Fibroblast of skin of abdomen (primary cell): ENCODE measurements at places on chromosomes 7 and 10.

DNA sequence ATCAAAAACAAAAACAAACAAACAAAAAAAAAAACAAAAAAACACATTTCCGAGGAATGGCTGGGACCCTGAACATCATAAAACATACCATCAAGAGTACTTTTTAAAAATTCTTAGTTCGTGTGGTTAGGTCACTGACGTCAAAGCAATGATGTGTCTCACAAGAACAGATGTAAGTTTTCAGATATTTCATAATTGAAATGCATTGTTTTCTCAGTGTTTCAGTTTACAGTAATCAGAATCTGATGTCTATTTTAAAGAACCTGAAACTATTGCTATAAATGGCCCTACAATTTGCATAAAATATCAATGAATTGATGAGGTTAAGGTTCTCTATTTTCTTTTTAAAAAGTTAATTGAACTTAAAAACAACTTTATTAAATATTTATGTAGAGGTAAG, 103.7 kb upstream of the HGF start:
- DNase-seq: peak; percentile 35

DNA sequence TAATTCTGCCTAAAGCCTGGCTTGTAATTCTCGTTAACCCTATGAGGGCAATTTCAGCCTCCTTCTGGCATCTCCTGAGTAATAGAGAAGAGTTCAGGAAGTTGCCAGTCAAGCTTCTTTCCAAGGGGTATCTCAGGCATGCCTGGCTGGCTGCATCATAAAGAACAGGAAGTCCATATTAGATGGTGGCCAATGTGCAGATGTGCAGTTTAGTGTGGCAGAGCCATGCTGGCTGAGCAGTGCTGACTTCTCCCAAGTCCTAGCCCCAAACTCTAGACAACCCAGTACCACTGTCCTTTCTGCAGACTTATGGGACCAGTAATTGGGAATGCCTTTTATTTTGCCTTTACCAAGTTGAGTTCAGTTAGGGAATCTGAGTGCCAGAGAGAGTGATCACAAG, 517.9 kb downstream of the GALNT17 start:
- no peak for DNase-seq

DNA sequence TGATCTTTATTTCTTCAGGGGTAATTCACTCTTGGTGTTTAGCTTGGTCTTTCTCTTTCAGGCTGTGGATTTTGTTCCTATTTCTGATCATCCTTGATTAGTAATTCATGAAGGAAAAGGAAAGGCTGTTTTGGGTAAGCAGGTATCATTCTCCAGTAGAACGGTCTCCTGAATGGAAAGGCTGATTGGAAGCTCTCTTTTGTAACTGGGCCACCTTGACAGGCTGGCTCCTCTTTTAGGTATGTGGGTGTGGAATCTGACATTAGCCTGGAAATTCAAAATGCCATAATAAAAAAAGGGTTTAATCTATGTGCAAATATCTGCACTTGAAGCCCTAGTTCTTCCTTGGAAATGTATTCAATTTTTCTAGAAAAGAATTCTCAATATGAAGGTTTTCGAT, 18.9 kb downstream of the TAS2R39 start:
- no peak for DNase-seq

- DNase-seq: no peak
Observed at GRCh38 chr10:94465684-94466083, 63.3 kb downstream of the TBC1D12 start.

GRCh38 chr10:18079665-18080295, 60.4 kb upstream of the CACNB2 start:
- no peak for DNase-seq

DNA sequence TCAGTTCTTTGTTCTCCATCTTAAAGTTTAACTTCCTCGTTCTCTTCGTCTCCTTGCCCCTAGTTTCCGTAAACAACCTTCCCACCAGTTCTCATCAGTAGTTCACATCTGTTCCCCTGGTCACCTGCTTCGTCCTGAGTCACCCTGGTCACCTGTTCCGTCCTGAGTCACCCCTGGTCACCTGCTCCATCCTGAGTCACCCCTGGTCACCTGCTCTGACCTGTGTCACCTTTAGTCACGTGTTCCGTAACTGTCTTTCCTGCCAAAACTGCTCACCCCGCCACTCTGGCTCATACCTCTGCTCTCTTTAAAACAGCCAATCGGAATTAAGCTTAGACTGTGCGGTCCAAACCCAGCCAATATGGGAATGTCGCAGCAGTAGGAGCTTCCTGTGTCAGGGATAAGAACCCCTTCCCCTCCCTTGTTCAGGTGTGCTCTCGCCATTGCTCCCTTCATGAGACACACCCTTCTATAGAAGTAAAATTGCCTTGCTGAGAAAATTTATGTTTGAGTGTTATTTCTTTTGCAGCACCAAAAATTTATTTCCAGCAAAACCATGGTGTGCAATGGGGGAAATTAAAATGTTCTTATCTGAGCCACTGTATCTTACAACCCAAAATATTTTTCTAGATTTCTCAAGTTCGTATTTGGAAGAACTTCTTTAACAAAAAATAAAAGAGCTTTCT, 112.2 kb downstream of the VIM start:
- DNase-seq: no peak

GRCh38 chr7:88522771-88523293, 216.1 kb upstream of the STEAP4 start:
- no peak for DNase-seq

GRCh38 chr7:20931739-20932138, 145.1 kb upstream of the SP8 start:
- DNase-seq: no peak

DNA sequence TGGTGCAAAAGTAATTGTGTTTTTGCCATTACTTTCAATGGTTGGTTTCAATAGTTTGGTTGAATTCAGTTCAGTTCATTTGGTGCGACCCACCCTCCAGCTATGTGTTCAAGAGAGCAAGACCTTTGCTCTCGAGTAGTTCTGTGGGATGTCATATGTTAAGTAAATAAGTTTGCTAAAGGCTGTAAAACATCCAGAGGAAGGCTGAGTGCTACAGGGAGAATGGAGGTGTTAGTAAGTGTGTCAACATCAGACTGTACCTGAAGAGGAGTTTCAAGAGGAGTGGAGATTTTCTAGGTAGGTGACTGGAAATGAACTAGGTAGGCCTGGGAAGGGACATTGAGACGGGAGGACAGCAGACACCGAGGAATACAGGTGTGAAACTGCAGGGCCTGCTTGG, 147.7 kb downstream of the SH2D4B start:
- DNase-seq: no peak

GRCh38 chr10:6046773-6047611, 15.2 kb downstream of the IL2RA start:
- no peak for DNase-seq

GRCh38 chr7:143431109-143431508, 12.1 kb upstream of the TAS2R60 start:
- no peak for DNase-seq

GRCh38 chr10:1674501-1674900, 62.8 kb downstream of the ADARB2 start:
- DNase-seq: no peak

- no peak for DNase-seq
Observed at GRCh38 chr10:44573821-44574220, 188.9 kb upstream of the CXCL12 start.

GRCh38 chr10:79024720-79025198, 44.0 kb upstream of the ZMIZ1 start:
- DNase-seq: no peak

DNA sequence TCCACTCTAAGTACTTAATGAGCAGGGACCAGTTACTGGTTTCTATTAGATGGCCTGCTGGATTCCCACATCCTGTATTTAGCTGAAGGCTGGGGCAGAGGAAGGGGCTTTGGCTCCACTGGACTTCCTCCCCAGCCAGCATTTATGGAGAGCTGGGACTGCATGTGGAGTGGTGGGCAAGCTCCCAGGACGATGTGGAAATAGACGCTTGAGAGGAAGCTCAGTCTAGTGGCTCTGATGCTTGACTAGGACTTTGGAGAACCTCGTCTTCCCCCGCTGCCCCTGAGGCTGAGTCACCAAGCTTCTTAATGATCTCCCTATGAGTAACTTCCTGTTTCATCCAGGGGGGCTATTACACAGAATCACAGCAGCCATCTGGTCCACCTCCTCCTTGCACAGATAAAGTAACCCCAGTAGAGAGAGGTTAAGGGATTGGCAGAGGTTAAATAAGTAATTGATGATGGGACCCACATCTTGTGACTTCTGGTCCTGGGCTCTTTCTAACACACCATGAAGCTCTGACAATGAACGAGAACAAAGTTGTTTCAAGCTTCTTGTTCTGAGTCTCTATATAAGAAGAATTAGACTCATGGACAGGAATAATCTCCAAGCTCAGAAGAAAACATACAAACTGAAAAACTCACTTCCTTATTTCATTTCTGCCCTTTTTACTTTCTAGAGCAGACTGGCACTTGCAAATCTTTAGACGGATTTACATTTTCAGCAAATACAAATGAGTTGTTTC, 126.2 kb downstream of the PRPF18 start:
- peak; percentile 99 for DNase-seq

GRCh38 chr7:37510043-37510634, 61.5 kb upstream of the ELMO1 start:
- no peak for DNase-seq

GRCh38 chr10:5476918-5477525, 22.3 kb downstream of the CALML5 start:
- no peak for DNase-seq

DNA sequence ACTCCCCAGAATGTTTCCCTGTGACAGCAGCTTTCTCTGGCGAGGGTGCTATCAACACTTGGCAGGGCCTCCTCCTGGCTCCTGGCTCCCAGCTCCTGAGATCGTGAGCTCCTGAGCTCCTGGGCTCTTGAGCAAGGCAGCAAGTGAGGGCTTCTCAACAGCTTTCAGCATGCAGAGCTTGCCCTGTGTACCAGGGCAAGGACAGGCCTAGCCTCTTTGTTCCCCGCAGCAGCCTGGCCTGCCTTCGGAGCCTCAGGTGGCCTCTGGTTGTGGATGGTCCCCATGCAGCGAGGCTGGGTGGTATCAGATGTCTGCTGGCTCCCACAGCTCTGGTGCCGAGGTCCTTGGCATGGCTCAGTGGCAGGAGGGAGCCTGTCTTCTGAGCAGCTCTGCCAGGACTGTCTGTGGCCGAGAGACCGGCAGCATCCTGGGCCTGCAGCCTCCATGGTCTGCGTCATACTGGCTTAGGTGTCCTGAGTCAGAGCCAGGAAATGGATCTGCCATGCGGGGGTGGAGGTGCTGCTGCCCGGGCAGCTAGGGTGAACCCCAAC, 44.2 kb downstream of the ZMIZ1 start:
- DNase-seq: peak; percentile 75

DNA sequence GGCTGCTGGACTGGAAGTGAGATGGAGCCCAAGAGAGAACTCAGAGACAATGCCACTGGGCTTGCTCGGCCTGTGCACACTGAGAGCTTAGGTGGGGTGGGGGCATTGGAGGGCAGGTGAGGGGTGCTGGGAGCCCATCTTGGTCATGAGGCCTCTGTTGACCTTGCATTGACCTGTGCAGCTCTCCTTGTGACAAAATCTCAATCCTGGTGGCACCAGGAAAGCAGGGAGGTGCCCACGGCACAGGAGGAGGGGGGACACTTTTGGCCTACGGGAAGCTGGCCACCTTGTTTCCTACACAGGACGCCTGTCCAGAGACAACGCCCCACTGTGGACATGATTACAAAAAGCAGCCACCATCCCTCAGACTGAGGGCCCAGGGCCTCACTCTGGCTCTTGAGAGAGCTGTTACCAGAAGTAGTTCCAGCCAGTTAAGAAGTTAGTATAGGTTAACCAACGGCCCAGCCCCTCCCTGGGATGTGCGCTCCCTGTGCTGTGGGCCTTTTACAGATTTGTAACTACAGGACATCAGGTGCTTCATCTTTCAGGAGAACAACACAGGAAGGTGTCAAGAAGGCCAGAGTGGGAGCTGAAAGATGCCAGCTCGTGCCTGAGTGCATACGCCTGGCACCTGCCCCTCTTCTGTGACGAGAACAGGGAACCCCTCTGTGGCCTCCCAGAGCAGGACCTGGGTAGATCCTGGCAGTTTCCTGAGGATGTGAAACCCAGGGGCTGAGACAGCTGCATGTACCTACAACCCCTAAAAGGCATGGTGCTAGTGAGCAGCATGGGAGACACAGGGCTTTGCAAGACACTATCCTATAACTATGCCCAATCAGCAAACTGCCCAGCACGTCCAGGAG, 10.3 kb downstream of the PKD1L1 start:
- no peak for DNase-seq

DNA sequence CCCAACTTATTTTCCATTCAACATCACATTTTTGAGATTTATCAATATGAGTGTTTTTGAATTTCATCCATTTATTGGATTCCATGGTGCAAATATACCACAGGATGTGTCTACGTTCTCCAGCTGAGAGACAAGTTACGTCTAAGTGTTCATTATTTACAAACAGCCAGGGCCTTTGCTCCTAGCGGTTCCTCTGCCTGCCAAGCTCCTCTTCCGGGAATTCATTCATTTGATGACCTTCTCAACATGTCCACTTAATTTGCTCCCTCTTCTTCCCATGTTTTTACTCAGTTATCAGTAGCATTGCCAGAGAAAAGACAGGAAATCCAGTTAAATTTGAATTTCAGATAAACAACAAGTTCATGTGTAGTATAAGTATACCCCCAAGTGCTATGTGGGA, 321.7 kb downstream of the PRPF18 start:
- no peak for DNase-seq

DNA sequence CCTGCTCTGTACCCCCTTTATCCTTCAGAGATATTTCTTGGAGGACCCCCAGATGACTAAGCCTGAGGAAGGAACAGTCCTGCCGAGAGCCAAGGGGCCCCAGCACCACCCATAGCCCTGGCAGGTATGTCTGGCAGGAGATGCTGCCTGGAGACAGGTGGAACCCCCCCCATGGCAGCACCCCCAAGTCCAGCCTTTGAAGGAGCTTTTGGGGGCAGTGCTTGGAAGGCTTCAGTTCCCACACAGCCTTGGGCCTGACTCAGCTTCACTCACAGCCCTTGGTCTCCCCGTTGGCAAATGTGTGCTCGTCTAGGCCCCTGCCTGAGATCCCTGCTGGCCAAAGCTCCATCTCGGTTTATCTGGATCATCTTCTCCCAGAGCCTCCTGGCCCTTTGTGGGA, 23.0 kb upstream of the PCBD1 start:
- no peak for DNase-seq

GRCh38 chr10:35824704-35825103, 182.6 kb upstream of the FZD8 start:
- no peak for DNase-seq

DNA sequence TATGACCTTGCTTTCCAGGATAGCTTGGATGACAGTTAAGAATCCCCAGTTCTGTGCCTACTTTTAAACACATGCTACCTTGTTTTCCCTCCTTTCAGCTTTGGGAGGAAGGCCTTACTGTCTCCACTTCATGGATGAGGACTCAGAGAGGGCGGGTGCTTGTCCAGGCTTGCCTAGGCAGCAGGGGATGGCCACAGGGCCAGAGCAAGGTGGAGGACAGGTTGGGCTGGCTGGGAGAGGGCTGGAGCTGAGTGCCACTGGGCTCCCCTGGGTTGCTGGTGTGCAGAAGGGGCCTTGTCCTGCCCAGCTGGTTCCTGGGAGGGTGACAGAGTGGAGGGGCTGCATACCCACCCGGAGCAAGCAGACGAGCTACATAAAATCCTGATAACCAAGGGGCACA, 117.8 kb downstream of the GRK5 start:
- DNase-seq: no peak

GRCh38 chr10:15572531-15573045, 147.1 kb downstream of the ITGA8 start:
- DNase-seq: peak; percentile 62
